ENCODE measurements at places on chromosomes 1 and 21.

GRCh38 chr1:109565241-109565640 is 16.8 kb downstream of the GNAI3 start:
- DNase-seq: no peak

DNA sequence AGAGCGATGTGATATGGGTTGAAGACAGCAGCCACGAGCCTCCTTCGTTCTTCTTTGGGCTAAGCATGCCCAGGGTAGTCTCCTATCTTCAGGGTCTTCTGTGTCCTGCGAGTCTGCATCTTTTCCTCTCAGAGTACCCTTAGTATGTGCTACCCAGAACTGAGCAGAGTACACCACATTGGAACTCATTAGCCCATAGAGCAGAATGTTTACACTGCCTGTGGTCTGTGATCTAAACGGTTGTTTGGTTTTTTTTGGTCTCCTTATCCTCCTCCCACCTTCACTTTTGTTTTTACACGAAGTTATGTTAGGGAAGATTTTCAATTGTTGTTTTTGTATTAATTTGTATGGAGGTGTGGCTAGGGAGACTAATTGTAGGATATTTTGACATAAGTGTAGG is 126.4 kb downstream of the NEK7 start:
- peak; percentile 39 for DNase-seq

DNA sequence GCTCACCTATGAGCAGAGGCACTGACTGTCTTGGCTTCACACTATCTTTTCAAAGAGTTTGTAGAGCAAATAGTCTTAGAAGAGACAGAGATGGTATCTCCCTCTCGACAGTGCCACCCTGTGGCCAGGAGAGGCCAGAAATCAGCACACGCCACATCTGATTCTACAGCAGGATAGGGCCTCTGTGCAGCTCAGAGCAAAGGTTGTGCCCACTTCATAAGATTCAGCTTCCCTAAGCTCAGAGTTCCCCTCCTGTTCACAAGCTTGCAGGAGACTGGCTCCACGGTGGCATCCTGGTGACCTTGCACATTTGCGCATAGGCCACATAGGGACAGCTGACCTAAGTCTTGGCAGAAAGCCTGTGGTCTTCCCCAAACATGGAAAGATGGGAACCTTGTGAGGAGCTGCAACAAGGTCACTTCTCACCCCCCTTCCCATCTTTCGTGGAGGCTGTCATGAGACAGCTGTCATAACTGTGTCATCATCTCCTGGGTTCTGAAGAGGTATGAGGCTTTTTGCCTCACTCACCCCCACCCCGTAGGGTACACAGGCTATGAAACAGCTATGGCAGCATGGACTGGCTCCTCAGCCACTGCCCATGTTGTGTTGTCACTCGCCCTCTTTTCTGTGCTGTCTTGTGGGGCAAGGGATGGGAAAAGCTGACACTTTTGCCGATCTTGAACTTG is 3.0 kb downstream of the ITLN2 start:
- no peak for DNase-seq

GRCh38 chr1:227748496-227749182 is 13.4 kb downstream of the SNAP47 start:
- DNase-seq: no peak

DNA sequence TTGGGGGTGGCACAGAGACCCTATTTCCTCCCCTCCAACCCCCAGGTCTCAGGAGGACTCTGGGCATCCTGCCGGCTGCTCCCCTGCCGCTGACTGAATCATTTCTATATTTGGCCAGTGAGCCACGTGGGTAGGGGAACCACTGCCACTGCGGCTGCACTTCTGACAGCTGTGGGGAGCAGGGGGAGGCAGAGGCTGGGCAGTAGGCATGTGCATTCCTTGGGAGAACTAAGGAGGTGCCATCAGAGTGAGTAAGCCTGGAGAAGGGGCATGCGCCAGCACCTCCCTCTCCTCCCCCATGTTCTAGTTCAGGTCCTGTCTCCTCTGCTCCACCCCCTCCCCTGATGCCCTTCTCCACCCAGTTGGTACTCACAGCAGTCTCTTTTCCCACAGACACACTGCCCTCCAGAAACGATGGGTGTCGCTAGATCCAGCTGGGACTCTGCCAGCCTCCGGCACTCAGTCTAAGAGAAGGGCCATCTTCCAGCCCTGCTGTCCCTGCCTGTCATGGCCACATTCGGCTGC is 12.0 kb downstream of the PPFIA4 start:
- peak; percentile 74 for DNase-seq

- DNase-seq: no peak
These were observed 138.4 kb upstream of the TIAM1 start for GRCh38 chr21:31482460-31482859.

DNA sequence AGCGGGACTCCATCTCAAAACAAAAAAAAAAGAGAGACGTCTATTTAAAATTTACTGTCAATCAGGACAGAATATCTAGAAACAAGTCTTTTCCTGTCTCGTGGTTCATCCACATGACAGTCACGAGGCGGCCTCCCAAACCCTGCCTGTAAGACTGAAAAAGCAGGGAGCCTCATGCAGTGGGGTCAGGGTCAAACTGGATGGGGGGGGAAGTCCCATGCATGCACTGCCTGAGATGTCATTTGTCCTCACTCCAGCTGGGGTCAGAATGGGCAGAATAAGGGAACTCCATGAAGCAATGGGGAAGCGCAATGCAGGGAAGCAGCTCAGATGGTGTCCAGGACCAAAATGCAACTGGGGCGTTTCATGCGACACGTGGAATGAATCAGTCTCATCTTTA is 85.5 kb downstream of the PIK3CD start:
- DNase-seq: no peak
